ENCODE measurements at places on chromosomes 2 and 18.

DNA sequence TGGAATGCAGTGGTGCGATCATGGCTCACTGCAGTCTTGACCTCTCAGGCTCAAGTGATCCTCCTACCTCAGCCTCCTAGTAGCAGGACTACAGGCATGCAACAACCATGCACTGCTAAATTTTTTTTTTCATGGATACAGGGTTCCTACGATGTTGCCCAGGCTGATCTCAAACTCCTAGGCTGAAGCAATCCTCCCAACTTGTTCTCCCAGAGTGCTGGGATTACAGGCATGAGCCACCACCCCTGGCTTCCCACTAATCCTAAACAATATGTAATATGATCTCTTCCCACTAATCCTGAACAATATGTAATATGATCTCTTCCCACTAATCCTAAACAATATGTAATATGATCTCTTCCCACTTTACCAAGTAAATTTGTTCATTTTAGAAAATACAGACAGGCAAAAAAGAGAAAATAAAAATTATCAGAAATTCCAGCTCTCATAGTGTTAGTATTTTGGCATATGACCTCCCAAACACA lies 33.7 kb upstream of the C18orf32 start:
- no peak for DNase-seq

DNA sequence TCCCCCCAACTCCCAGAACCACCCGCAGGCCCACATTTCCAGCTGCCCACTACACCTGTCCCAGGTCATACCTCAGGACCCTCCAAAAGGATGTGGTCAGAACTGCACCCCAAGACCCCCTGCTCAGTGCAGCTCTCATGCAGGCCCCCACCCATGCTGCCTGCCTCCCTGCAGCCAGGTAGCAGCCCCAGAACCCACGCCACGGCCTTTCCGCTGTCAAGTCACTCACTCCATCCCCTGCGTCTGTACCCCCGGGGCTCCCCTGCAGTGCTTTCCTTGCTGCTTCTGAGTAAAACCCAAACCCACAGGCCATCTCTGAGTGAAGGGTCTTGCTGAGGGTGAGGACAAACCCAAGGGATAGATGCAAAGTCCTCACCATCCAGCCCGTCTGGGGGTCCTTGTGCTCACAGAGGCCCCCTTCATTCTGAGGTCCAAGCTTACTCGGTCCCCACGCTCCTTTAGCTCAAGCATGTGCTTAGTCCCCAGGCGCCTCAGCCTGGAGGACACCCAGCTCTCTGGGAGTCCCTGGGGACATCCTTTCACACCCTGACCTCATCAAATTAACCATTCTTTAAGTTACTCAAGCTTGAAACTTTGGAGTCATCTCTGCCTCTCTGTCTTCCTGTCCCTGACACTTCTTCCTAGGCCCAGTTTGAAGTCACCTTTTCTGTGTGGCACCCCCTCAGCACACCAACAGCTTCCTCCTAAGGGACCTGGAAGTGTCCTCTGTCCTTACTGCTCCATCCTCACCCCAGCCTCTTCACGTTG lies 130.1 kb downstream of the SMAD7 start:
- no peak for DNase-seq

GRCh38 chr2:37190290-37190689 lies 1.8 kb upstream of the SULT6B1 start:
- DNase-seq: no peak

- DNase-seq: no peak
Measured at GRCh38 chr2:236092714-236093113, 75.5 kb downstream of the GBX2 start.

DNA sequence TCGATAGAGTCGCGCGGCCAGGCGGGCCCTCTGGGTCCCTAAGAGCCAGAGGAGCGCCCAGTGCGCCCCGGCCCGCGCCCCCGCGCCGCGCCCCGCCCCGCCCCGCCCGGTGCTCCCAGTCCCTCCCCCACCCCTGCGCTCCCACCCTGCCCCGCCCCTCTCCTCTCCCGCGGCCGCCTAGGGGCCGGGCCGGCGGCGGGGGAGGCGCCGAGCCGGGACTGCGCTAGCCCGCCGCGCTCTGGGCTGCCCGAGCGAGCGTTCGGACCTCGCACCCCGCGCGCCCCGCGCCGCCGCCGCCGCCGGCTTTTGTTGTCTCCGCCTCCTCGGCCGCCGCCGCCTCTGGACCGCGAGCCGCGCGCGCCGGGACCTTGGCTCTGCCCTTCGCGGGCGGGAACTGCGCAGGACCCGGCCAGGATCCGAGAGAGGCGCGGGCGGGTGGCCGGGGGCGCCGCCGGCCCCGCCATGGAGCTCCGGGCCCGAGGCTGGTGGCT lies at the start of gene GPC1:
Gene GPC1 (plus strand): TSS at position 207 of the 491 bp plus-strand sequence. CDS start 256 bp downstream, at position 463.
- no peak for DNase-seq

GRCh38 chr2:215949991-215950404 lies 63.4 kb downstream of the MREG start:
- peak; percentile 52 for DNase-seq

GRCh38 chr2:195632856-195633572 lies 24.0 kb upstream of the SLC39A10 start:
- DNase-seq: no peak

DNA sequence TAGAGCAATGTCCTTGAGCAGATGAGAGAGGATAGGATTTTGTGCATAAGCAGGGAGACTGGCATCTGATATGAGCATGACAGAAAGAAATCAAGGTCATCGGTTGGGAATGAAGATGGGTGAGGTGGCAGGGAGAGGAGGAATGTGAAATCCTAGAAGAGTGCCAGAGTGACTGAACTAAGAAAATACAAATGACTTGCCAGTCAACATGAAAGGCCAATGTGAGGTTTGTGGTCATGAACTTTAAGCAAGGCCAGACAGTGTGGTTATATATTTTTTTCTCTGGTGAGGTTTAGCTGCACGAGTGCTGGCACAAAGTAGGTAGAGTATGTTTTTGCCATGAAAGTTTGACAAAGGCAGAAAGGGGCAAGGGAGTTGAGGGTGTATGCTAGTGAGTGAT lies 21.2 kb downstream of the QPCT start:
- DNase-seq: no peak

DNA sequence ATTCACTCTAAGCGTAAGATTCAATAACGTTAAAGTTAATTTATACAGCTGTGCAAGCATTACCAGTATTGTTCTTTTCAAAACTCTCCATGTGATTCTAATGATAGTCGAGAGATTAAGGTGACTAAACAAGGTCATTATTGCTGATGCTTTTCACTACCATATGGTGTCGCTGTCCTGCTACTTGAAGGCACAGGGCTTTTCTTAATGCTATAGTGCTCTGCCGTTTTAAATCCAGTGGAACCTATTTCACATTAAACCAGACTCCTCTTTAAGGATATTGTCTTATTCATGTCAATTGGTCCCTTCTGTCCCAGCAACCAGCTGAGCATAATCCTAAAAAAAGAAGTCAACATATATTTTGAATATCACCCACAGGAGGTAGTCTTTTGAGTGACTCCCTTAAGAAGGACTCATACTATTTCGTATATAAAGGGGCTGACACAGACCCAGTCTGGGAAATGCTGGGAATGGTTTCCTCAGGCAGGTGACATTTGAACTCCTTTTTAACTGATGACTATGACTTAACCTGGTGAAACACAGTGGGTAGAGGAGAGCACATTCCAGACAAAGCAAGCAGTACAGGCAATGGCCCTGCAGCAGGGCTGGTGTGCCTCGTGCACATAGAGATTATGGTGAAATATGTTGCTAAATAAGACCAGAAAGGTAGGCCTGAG lies 53.9 kb upstream of the CYTIP start:
- DNase-seq: no peak

GRCh38 chr18:54696616-54697293 lies 105.7 kb downstream of the DYNAP start:
- no peak for DNase-seq

- DNase-seq: peak; percentile 76
Measured at GRCh38 chr2:235595422-235596010, 101.7 kb downstream of the AGAP1 start.
